ENCODE measurements at places on chromosomes 5 and 9. TPM values are rescaled to one million over a fixed set of nuclear protein-coding genes. Genes with fewer than 3 reads are reported as not detected.

GRCh38 chr5:147831465-147831864 is at the start of gene SPINK1:
Gene SPINK1, minus strand, starts transcription at chr5:147831671. Its CDS starts 94 bp downstream, at chr5:147831577.
- DNase-seq = no peak

DNA sequence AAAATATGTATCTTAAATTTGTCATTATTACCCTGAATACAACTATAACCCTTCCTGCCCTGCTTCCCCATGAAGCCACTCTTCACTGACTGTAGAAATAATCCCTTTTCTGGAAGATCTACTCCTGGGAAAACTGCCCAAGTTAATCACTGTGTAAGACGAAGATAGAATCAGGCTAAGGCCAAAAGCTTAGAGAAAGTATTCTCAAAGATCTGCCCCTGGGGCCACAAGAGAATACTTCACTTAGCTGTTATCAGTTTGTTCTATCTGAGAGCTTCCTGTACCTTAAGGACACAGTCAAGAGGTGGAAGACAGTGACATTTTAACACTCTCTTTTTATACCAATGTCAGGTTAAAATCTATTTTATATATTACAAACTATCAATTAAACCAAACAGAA is 33.8 kb downstream of the RNF145 start:
- no peak for DNase-seq

DNA sequence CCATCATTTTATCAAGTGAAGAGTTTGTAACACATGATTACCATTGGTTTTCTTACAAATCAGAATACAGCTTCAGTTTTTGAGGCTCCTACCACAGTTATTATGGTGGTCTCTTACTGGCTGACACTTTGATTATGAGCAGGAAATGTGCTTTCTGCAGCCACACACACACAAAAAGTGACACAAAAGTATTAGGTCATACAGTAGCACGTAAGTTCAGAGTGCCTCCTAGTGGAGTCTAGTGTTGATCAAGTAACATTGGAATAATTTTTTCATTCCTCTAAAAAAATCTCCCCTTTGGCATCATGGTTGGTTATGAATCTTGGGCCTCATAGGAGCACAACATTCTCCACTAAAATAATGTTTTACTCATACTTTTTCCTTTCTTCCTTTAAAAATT is 37.6 kb downstream of the PAM start:
- no peak for DNase-seq

NEUROG1 gene
- total RNA-seq = not detected
